Type B pancreatic cell (in vitro differentiated cells): ENCODE measurements at places on chromosomes 4 and X.

DNA sequence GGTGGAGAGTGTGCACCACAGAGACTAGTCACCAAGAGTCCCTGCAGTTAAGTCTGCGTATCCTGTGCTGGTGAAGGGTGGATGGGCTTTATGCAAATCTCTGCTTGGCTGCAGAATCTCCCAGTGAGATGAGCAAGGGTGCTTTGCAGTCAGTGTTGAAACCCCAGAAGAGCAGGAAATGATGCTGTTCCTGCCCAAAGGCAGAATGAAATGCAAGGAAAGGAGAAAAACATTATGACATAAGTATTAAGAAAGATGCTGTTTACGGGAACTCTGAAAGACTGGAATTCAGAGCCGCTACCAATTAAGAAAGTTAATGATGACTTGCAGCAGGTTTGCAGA, 25.4 kb upstream of the ACSL1 start:
- no peak for DNase-seq

DNA sequence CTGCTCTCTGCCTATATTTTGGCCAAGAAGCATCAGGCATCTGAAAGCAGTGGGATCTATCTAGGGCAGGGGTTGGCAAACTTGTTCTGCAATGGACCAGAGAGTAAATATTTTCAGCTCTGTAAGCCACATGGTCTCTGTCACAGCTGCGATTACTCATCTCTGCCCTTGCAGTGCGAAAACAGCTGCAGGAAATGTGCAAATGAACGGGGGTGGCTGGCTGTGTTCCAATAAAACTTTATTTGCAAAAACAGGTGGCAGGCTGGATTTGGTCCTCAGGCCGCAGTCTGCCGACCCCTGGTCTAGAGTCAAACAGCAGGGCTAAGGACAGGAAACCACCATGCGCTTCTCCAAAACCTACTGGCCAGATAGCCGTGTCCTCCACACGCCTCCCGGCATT, 48.6 kb downstream of the ACOX3 start:
- no peak for DNase-seq

GRCh38 chr4:106320235-106320634, 3.9 kb downstream of the AIMP1 start:
- DNase-seq, result no peak

GRCh38 chr4:18318682-18319388, 297.3 kb upstream of the LCORL start:
- DNase-seq, result no peak

GRCh38 chr4:100738196-100739165, 220.7 kb upstream of the EMCN start:
- DNase-seq, result no peak

DNA sequence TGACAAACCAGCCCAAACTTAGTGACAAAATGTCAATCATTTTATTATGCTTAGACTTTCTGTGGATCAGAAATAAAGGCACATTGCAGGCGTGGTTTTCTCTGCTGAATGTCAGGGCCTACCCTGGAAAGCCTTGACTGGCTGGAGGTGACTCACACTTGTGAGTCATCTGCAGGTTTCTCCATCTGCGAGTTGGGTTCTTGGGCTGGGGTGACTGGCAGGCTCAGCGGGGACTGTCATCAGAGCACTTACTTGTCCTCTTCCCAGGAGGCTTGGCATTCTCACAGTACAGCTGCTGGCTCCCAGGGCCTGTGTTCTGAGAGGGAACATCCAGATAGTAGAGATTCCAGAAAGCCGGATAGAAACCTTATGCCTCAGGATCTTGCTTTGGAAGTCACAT, 153.8 kb upstream of the AGA start:
- DNase-seq, result no peak

- no peak for DNase-seq
Observed at GRCh38 chr4:54015423-54016030, 48.9 kb downstream of the CHIC2 start.

- no peak for DNase-seq
Observed at GRCh38 chr4:77453911-77454310, 151.7 kb upstream of the CXCL13 start.

- DNase-seq, result no peak
Observed at GRCh38 chr4:54495641-54496040, 162.1 kb upstream of the KIT start.

GRCh38 chr4:139726615-139727014, 61.0 kb downstream of the MGST2 start:
- no peak for DNase-seq

- no peak for DNase-seq
Observed at GRCh38 chr4:5892323-5893003, 423 bp downstream of the CRMP1 start.

- DNase-seq, result no peak
Observed at GRCh38 chr4:23970201-23970850, 80.5 kb upstream of the PPARGC1A start.

DNA sequence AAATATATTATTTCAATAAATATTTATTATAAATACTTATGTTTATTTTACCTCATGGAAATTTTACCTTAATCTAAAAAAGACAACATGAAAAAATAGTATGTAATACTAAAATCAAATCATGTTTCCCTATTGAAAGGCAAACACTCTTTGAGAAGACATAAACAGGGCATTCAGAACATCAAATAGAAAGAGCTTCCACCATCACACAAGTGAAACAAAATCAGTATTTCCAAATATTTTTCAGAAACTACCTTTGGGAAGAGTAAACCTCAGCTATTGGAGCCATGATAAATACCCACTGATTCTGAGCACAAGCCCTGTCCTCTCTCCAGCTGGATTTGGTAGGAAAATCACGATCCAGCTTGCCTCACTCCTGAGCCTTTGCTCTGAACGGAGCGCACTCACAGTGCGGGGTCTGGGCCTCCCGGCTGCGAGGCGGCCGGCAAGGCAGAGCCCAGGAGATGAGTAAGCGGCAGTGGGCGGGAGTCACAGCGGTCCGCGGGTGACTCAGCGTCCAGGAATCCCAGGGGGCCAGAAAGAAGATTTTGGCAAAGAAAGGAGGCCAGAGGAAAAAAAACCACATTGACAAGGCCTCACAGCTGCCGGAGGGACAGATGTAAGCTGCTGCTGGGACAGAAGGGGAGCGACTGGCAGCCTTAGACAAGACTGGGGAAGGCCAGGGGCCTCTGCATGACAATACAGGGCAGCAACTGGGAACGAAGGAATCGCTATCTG, 14.7 kb upstream of the ANXA5 start:
- DNase-seq, result peak; percentile 75

GRCh38 chr4:39873823-39874222, 103.9 kb downstream of the PDS5A start:
- no peak for DNase-seq

DNA sequence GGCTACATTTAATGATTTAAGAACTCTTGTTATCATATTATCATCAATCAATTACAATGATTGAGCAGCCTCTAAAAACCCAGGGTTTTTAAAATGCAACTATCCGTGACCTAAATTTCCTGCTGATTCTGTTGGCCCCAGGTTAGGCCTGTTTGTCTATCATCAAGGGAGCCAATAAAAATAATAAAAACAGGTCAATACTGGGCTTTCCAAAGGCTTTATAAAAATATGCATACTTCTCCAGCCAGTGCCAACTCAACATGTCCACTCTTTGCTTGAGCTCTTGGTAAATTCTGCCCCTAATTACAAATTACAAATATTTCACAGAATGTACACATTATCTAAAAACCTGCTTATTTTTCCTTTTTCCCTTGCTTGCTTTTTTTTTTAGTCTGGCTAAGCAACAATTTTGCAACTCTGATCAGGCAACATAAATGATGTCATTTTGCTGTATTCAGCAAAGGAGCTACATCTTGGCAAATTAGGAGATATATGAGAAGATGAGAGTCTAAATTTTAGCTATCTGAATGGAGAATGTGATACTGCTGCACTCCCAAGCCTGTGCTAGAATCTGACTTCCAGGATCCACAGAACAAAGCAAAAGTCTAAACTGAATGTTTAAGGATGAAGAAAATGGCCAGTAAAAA, 204.0 kb downstream of the SCFD2 start:
- DNase-seq, result no peak
